Activated T-cell treated with anti-CD3 and anti-CD28 coated beads, Interleukin-2, amount 50 U/mL, for 48 hours (primary cell): ENCODE measurements at places on chromosomes 11 and 22.

DNA sequence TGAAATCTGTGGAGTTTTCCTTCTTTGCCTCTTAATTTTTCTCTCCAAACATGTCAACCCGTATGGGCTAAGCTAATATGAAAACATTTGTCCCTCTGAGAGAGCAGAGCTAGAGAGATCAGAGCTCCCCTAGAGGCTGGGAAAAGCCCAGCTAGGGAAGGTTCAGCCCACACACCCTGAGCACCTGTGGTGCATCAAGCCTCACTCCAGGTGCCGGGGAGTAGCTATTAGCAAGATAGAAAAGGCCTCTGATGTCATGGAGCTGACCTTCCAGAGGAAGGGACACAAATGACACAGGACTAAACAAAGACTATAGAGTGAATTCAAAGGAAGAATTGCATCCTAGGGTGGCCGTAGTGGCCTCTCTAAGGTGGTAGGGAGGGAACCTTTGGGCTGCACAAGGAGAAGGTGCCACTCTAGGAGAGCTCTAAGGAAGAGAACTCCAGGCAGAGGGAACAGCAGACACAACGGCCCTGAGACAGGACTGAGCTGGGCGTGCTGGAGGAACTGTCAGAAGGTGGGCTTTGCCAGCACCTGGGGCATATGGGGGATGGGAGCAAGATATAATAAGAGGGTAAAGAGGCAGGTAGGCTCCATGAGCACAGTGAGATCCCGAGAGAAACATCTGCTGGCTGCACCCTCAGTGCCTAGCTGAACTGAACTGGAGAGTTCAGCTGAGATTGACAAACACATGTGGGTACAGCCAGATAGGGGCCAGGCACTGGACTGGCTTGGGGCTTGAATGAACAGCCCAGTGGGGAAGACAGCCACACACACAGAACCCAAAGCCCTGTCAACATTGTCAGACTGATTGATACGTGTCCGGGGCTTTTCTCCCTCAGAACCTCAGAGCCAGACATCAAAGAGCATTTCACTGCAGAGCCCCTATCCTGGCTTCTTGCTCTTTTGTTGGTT lies 65.5 kb upstream of the DRD2 start:
- no peak for DNase-seq

DNA sequence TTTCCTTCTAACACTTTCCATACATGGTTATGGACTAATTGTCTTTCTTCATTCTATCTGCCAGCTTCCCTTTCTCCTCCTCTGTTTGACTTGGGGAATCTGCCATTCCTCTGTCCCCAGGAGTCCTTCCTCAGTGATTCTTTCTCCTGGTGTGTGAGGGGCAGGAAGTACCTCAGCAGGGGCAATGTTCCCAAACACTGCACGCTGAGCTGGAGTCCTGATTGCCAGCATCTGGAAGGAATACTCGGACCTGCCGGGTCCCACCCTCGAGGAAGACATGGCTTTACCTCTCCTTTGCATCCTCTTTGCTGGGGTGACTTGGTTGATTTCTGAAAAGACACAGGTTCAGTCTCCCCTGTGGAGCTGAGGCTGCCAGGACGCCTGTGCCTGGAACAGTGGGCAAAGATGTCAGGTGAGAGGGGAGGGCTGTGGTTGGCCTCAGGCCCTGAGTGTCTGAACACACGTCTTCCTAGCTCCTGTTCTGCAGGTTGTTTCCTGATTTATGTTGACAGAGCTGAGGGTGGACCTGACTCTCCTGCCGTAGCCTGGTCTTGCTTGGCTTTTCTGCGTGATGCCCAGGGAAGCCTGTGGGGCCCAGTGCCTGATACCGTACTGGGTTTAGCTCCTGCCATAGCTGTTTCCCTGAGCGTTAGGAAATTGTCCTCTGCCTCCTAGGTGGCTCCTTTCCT lies 4.3 kb downstream of the COX8A start:
- DNase-seq = no peak

- no peak for DNase-seq
Measured at GRCh38 chr11:88521799-88522201, 184.3 kb upstream of the CTSC start.

DNA sequence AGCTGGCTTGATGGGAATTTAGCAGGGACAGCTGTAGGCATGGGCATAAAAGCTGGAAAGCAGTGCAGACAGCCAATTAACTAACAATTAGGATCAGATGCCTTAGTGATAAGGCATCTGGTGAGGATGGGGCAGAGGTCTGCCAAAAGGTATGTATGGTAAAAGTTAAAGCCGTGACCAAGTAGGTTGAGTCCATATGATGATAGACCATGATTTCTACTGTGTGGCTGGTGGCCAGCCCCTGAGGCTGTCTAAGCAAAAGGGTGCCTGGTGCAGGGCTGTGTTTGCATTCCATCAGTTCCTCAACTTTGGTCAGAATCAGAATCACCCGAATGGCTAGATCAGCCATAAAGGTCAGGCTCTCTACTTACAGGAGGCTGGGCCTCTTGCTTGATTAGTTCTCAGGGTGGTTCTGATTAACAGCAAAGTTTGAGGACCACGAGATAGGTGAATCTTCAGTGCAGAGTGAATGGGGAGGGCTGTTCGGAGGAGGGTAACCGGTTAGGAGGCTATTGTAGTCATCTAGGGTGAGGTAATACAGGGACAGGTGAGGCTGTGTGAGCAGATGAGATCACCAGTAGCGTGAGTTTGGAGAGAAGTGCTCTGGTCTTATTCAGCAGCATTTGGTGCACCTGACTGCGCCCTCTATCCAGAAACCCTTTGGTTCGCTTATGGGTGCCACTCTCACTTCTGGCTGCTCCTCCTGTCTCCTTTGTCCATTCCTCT lies 27.2 kb downstream of the PPFIBP2 start:
- no peak for DNase-seq

- DNase-seq = no peak
Measured at GRCh38 chr11:122398167-122398566, 257.4 kb upstream of the UBASH3B start.

DNA sequence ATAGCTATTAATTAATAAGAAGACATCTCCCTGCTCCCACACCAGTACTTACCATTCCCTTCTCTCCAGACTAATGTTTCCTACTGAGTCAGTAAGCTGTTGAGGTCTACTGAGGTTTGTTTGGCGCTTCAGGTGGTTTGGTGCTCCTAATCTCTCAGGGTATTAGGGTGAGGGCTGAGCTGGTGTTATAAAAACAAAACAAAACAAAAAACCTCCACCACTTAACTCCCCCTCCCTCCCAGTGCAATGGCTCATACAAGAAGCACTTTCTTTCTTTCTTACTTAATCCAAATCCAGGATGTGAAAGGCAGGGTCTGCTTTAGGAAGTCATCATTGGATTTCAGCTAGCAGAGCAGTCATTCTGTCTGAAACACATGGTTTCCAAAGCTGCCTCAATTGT lies 15.3 kb downstream of the CSTPP1 start:
- no peak for DNase-seq

DNA sequence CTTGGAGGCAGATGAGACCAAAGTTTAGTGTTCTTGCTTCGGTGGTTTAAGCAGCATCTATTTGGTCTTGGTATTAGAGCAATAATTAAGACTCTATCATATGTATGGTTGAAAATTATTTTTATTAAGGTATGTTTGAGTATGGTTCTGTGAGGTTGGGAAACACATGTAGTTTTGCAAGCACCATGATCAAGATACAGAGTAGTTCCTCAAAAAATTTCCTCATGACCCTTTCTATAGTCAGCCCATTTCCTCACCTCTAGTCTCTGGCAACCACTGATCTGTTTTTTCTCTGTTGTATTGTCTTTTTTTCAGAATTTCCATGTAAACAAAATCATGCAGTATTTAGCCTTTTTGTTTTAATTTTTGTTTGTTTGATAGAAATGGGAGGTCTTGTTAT lies 18.4 kb downstream of the MTMR3 start:
- DNase-seq = no peak

DNA sequence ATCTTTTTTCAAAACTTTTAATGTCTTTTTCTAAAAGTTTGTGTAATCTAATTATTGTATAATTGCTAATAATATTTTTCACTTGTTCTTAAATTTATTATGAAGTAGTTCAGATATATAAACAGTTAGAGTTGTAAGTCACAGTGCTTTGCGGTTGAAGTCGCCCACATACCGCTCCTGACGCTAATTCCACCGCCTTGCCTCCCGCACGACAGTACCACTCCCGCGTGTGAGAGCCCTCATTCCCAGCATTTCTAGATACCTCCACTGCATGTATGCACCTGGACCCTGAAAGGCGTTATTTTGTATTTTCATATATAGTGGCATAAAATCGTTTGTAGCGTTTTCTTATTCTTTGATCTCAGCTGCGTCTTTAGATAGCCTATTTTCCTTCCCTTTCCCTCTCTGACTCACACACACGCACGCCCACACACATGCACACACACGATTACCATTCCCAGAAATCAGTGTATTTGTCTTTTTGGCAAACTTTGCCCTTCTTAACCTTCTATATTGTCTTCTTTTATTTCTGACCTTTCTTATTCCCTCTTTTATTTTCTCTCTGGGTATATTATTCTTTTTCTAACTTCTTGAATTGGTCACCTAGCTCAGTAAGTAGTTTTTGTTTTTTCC lies 56.4 kb upstream of the PITPNB start:
- no peak for DNase-seq

- no peak for DNase-seq
Measured at GRCh38 chr11:126844789-126845188, 155.8 kb downstream of the KIRREL3 start.
